Thoracic aorta endothelial cell (primary cell): ENCODE measurements at places on chromosomes 11 and 22. TPM values are rescaled to one million over a fixed set of nuclear protein-coding genes. Genes with fewer than 3 reads are reported as not detected.

Gene CD6
- not detected in 2 replicates for total RNA-seq

Gene TIMM8B
- total RNA-seq = 52.2 and 65.0 TPM in 2 replicates

Gene CLTCL1
- total RNA-seq = 5.1 and 7.3 TPM in 2 replicates

Gene KDM4E
- not detected in 2 replicates for total RNA-seq

Gene CSF2RB
- total RNA-seq = 13.4 and 15.7 TPM in 2 replicates

Gene POU2AF1
- not detected in 2 replicates for total RNA-seq

Gene RFPL2
- not detected in 2 replicates for total RNA-seq

Gene FAT3
- total RNA-seq = not detected in 2 replicates

Gene ZNF214
- 1.9 and 2.0 TPM in 2 replicates for total RNA-seq
